ENCODE measurements at places on chromosomes 7 and 10.

DNA sequence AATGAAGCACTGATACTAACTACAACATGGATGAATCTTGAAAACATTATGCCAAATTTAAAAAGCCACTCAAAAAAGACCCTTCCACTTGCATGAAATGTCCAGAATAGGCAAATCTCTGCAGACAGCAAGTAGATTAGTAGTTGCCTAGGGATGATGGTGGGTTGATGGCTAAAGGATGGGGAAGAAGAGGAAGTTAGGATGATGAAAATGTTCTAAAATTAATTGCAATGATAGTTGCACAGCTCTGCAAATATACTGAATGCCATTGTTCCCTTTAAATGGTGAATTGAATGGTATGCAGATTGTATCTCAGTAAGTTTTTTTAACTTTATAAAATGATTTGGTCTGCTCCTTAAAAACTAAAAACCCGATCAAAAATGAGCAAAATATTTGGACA lies 7.3 kb upstream of the LIPA start:
- ATAC-seq, result no peak

GRCh38 chr7:116582164-116582732 lies 57.4 kb downstream of the CAV1 start:
- no peak for ATAC-seq

- no peak for ATAC-seq
Observed at GRCh38 chr10:115979576-115979975, 293.4 kb downstream of the GFRA1 start.

GRCh38 chr10:63388421-63389031 lies 77.3 kb downstream of the JMJD1C start:
- ATAC-seq, result peak; percentile 30

GRCh38 chr7:137642472-137642871 lies 204.3 kb downstream of the DGKI start:
- no peak for ATAC-seq

- peak; percentile 27 for ATAC-seq
Observed at GRCh38 chr10:104080762-104081161, 4.9 kb downstream of the COL17A1 start.

DNA sequence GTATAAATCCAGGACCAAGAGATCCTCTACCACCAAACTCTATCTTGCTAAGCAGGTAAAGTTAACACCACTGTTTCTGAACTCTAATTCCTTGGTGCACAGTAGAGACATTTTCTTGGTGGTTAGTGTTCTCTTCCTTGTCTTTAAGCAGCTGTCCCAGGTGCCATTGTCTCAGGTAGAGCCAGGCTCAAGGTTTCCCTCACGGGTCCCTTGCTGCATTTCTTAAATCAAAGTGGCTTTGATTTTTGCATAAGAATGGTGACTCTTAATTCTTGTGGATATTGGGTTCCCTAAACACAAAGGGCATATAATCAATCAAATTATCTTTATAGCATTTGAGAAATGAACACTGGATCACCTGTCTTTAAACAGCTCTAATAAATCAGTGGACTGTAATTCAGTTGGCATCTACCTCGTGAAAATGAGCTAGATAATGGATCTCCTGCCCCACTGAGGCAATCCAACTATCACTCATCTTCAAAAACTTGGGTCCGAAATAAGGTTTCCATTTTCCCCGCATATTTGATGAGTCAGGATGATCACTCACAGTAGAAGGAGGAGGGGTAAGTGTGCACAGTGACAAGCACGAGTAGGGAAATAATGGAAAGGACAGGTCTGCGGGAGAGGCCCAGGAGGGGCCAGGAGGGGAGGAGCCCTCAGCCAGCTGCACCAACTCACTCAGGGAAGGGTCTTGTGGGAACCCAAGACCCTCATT lies 2.4 kb downstream of the ABCC2 start:
- no peak for ATAC-seq

DNA sequence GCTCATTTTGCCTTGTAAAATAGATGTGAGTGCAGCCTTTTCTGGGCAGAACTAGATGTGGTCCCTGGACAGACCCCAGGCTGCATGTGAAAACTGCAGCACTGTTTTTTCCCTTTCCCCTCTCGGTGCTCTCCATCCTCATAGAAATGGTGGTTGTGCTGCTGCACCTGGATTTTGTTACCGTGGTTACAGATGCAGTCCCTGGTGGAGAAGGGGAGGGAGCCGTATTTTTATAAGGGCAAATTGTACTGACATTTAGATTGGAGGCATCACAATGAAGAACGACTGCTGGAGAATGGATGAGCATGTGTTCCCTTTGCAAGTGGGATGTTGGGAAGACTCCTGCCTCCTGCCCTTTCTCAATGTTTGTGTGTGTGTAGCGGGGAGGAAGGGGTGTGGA lies 469.9 kb downstream of the CCSER2 start:
- ATAC-seq, result no peak

DNA sequence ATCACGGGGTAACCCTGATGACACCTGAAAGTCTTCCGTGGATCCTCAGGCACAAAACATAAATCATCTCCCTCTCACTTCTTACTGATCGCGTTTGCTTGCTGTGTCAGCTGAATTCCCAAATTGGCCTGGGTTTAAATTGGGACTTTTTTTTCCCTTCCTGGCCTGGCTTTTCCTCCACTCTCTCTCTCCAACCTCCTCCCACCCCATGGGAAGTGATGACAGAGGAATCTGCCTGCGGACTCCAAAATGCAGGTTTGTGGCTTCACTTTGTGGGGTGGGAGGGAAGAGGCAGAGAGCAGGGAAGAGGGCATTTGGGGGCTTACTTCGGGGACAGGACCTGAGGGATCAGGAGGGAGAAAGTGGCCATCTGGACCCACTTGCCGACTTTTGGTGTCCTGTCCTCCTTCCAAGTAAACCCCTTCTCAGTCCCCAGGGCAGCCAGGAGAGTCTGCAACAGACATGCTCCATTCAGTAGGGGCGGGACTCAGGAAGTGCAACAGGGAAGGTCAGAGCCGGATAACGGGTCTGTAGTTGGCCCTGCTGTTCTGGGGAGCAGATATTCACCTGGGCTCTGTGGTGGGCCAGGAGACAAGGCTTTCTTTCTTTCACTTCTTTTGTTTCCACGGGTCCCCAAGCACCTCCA lies 172.7 kb downstream of the PLXNA4 start:
- no peak for ATAC-seq

DNA sequence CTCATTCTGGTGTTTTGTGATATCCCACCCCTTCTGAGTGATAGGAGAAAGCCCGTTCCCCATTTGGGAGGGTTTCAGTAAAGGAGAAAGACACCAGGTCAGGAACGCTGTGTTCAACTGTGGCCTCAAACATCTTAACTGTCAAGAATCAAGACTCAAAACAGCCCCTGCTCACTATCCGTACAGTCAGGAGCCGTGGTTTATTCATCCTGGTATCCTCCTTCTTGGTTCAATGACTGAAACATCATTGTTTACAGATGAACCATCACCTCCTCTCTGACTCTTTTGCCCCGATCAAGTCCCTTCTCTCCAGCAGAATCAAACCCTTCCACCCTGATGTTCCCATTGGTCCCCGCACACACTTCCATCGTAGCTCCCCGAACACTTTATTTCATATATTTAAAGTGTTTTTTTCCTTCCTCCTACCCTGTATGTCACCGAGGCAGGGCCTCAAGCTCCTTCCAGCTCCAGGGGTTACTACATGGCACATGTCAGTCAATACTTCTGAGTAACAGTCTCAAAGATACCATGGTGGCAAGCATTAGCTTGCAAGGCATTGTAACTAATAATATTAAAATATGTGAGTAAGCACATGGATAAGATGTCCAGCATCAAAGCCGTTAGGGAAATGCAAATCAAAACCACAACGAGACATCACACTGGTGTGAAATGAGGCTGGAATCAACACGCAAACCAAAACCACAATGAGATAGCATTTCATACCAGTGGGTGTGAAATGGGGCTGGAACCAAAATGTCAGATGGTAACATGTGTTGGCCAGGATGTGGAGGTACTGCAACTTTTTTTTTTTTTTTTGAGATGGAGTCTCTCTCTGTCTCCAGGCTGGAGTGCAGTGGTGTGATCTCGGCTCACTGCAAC lies 124.7 kb upstream of the C1QL3 start:
- ATAC-seq, result peak; percentile 41
